H4 (cell line): ENCODE measurements at places on chromosomes 6 and 20.

DNA sequence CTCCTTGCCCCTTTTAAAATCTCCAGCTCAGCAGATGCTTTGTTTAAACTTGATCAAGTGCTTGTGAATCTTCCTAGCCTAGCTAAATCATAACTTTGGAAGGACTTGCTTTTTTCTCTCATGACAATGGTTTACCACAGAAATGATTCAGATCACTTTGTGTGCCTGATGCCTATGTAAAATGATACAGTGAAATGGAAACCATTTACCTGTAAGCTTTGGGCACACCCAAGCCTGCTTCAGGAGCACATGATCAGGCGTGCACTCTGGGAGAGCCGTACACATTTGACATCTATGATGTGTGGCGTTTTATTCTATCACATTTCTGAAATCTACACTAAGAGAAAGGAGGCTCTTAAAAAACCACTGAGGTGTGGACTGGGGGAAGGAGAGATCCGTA lies 41.1 kb downstream of the PTPN1 start:
- no peak for DNase-seq

DNA sequence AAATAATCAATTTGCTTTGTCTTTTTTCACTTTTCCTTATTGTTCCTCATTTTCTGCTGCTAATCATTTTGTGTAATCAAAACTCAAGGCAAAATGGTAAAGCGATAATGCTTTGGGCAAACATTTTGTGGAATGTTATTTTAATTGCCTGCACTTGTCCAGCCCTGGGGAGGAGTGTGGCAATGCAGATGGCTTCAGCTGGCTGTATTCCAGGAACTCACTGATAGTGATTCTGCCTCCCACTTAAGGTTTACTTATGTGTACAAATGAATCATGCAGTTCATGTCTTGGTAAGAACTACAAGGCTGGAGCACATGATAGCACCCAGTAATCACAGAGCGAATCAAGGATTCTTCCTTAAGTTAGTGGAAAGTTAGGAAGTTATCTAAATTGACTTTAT lies 107.8 kb downstream of the COL19A1 start:
- DNase-seq = peak; percentile 34

DNA sequence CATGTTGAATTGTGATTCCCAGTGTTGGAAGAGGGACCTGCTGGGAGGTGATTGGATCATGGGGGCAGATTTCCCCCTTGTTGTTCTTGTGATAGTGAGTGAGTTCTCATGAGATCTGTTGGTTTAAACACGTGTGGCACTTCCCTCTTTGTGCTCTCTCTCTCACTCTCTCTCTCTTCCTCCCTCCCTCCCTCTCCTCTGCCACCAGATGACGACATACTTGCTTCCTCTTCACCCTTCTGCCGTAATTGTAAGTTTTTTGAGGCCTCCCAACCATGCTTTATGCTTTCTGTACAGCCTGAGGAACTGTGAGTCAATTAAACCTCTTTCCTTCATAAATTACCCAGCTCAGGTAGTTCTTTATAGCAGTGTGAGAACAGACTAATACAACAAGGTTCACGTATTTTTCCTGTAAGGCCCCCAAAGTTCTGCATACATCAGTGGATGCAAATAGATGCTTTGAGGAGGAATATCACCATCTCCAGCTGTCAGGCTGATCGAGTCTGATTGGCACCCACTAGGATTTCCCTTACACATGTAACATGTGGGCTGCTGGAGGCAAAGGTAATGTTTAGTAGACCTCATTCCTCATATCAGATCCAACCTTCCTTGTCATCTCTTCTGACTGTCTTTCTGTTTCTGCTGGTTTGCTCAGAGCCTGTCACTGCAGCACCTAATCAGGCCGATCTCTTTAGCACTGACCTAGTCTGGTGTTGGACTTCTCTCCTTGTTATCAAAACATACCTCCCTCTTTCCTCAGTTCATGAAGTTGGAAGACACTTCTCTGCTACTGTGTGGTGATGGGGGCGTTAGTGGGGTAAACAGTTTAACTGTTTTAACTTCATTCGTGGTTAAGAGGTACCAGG lies 54.3 kb upstream of the BACH2 start:
- DNase-seq = no peak

DNA sequence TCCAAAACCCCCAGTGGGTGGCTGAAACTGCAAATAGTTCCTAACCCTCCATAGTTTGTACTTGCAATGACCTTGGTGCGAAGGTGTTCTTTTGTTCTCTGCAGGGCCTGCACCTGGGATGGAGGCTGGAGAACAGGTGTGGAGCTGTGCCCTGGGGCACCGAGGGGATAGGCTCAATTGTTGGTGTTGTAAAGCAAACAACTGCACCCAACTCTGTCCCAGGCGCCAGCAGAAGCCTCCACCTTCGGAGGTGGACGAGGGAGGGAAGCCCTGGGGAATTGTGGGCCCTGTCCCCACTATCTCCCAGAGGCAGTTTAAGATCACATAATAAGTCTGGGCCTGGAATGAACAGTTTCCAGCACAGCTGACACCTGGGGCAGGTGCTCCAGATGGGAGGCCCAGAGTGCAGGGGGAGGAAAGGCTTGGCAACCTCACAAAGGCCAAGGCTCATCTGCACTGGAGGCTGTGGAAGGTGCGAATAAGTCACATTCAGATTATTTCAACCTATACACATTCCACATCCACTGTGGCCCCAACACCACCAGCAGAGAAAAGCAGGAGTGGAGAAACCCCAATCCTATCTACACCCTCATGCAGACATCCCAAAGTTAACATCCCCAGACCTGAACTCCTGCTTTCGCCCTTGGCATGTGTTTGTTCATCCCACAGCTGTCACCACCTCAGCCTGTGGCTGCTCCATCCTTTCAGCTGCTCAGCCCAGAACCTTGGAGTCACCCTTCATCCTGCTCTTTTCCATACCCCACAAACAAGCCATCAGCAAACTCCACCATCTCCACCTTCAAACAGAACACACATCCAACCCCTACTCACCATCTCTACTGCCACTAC lies 12.3 kb upstream of the CBFA2T2 start:
- no peak for DNase-seq

- DNase-seq = peak; percentile 6
Measured at GRCh38 chr6:116682334-116682712, 1.3 kb downstream of the KPNA5 start.

GRCh38 chr6:78909391-78909790 lies 42.0 kb downstream of the IRAK1BP1 start:
- no peak for DNase-seq

- DNase-seq = no peak
Measured at GRCh38 chr20:38187517-38187916, 22.4 kb upstream of the TGM2 start.

GRCh38 chr6:109374326-109374892 lies 7.9 kb downstream of the CD164 start:
- no peak for DNase-seq

DNA sequence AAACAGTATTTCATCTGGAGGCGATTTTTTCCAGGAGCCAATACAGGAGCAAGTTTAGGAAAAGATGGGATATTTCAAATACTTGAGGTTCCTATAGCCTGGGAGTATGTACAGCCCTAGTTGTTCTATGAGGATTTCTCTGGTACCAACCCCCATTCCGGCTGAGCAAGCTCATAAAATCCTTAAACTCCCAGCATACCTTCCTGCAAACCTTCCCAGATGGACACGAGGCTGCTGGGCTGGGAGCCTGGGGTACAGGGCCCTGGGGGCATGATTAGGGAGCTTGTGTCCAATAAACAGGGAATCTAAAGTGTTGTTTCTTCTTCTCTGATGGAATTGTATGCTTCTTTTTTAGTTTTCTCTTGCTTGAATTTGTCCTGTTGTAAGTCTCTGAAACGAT lies 1.5 kb downstream of the PRRC2A start:
- DNase-seq = no peak

DNA sequence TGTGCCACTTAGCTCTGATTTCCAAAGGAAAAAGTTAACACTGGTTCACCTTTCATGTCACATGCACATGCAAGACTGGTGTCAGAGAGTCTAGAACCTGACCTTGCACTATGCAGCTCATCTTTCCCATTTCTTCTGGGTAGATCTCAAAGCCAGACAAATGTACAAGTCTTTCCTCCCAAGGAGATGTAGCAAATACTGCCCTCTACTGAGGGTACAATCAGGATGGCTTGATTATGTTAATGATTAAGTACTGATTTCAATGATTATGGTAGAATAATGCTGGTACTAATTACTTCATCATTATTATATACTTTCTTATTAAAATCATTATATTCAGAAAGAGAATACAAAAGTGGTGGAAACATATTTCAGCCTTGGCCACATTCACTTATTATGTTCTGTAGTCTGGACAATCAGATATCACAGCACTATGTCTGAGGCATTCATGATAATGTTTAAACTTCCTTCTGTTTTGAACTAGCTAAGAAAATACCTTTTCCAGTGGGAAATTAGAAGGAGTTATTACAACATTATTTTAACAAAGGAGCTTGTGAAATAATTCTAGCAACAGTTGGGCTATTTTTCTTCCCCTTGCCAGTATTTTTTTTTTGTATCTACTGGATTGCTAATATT lies 68.5 kb upstream of the FOXO3 start:
- DNase-seq = peak; percentile 7

DNA sequence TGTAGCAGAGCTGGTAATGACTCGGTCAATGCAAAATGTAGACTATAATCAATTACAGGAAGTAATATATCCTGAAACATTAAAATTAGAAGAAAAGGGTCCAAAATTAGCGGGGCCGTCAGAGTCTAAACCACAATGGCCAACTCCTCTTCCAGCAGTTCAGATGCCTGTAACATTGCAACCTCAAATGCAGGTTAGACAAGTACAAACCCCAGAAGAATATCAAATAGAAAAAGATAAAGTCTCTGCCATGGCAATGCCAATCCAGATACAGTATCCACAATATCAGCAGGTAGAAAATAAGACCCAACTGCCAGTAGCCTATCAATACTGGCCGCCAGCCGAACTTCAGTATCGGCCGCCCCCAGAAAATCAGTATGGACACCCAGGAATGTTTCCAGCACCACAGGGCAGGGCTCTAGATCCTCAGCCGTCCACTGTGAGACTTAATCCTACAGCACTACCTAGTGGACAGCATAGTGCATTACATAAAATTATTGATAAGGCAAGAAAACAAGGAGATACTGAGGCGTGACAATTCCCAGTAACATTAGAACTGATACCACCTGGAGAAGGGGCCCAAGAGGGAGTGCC lies 158.4 kb downstream of the GPX5 start:
- DNase-seq = peak; percentile 63

- DNase-seq = no peak
Measured at GRCh38 chr20:15359056-15359455, 1021.6 kb upstream of the FLRT3 start.

GRCh38 chr6:25882051-25882496 lies 8.0 kb upstream of the SLC17A3 start:
- no peak for DNase-seq

DNA sequence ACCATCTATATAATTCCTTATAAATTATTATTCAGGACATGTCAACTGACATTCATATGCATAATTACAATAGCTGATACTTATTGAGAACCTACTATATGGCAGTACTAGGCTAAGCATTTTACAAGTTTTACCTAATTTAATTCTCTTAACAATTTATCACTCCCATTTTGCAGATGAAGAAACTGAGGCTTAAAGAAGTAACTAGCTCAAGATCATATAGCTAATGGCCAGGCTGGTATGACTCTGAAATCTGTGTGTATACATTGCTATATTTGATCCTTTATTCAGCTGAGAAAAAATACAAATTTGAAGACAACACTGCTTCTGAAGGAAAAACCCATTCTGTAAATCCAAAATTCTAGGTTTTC lies 85.0 kb downstream of the CRYBG1 start:
- no peak for DNase-seq

GRCh38 chr6:30547454-30547853 lies 8.8 kb downstream of the GNL1 start:
- DNase-seq = no peak
